ENCODE measurements at places on chromosomes 4 and X. TPM values are rescaled to one million over a fixed set of nuclear protein-coding genes. Genes with fewer than 3 reads are reported as not detected.

DNA sequence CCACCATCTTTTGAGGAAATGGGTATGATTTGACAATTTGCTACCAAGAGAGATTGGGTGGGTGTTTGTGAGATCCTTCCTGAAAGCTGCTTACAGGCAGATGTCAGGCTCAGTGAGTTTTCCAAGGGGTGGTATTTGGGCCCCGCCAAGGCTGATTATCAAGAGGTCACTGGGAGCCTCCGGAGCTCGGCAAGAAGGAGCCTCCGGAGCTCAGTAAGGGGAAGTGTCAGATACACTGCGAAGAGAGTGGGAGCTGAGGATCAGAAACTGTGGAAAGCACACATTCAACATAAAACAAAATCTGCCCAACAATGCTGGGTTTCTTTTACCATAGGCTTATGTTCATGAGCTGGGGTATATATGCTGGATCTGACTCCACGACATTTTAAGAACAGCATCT is 714 bp downstream of the RTL3 start:
- no peak for DNase-seq

GRCh38 chrX:53715346-53715924 is 28.9 kb upstream of the HUWE1 start:
- DNase-seq, result no peak

DNA sequence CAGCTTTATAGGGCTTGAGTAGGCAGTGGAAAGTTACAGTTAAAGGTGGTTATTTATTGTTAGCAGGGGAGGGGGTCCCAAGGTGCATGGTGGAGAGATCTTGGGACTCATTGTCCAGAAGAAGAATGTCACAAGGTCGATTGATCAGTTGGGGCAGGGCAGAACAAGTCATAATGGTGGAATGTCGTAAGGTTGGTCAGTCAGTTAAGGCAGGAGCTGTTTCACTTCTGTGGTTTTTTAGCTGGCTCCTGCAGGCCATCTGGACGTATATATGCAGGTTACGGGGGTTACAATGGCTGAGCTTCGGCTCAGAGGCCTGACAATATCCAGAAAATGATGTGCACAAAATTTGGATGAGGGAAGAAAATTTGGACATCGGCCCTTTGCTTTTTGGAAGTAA is 7.1 kb downstream of the OFD1 start:
- no peak for DNase-seq

DNA sequence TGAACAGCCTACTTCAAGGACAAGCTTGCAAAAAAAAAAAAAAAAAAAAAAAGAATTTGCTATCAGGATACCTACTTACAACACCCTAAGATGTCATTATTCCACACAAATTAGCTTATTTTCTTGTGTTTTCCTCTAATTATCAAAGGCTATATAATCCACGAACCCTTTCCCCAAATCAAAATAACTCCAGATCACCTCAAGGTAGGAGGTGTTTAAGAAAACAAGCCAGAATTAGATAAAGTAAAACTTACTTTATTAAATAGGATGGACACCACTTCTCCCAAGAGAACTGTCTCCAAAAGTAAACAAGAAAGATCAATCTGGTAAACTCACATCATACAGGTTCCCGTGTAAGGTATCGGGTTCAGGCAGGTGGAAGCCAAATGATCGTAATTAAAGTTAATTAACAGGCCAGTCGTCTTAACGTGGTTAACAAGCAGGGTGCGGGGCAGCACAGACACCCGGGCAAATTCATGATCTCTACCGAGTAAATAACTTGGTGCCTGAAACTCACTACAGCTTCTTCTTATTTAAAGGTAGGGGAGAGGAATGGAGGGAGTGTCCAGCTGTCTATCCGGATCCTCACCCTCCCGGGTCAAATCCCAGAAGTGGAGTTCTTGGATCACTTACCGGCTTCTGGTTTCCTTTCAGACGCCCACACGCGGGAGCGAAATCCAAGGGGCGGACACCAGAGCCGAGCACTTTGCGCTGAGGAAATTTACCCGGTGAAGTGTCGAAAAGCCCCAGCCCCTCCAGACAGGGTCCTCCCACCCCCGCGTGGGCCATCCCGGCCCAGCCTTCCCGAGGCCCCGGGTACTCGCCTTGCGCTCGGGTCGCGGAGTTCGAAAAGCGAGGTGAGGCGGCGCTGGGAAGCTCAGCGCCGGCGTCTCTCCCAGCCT is 708 bp downstream of the ARAP2 start:
- peak; percentile 53 for DNase-seq

- no peak for DNase-seq
Measured at GRCh38 chr4:73729534-73730165, 10.7 kb upstream of the CXCL8 start.

DNA sequence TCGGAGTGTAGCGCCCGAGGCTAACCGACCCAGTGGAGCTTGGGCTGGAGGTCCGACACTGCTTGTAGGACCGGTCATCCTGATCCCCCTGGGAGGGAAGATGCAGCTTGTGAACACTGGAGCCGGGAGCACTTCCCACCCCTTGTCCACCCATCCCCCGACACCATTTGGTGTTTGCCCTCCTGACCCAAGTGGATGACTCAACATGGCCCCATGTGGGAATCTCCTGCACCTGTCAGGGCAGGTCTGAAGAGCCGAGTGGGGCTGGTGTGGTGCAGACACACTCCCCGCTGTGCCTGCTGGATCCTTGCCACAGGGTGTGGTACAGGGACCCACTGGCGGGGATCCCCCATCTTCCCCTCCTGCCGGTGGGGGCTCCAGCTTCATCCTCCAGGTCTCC is 90.0 kb upstream of the AFAP1 start:
- no peak for DNase-seq

- DNase-seq, result no peak
Measured at GRCh38 chr4:76197031-76197743, 16.4 kb downstream of the SCARB2 start.

DNA sequence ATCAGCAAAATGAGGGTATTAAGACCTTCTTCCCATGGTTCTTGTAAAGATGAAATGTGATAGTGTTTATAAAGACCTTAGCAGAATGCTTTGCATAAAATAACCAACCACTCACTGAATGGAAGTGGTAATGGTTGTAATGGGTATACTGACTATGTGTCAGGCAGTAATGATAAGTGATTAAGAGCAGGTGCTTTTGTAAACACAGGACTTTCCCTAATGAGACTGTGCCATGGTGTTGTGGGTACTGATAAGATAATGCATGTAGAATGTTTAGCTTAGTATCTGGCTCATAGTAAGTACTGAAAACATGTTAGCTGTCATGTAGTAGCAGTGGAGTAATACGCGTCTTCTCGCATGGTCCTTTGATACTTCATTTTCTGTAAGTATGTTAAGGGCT is 6.9 kb downstream of the LSM6 start:
- no peak for DNase-seq

- no peak for DNase-seq
Measured at GRCh38 chrX:45068569-45068968, 132.1 kb downstream of the DIPK2B start.

DNA sequence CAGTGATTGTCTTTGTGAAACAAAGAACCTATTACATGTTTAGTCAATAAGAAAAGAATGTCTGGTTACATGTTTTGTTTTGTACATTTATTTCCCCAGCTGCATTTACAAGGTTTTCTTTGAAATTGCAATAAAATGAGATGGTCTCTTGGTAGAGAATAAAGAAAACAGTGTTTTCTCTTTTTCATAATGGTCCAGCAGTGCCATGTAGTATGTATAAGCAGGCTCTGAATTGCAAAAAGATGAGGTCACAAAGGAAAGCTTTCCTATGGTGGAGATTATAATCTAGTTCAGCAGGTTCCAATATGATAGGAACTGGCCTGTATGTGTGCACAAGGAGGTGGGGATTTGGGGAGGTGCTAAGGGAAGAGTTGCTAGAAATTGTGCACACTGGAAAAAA is 1417.3 kb downstream of the STIM2 start:
- DNase-seq, result no peak

- DNase-seq, result no peak
Measured at GRCh38 chr4:186204686-186205085, 13.3 kb downstream of the CYP4V2 start.

GRCh38 chrX:15127010-15127409 is 142.9 kb downstream of the ASB9 start:
- DNase-seq, result no peak

DNA sequence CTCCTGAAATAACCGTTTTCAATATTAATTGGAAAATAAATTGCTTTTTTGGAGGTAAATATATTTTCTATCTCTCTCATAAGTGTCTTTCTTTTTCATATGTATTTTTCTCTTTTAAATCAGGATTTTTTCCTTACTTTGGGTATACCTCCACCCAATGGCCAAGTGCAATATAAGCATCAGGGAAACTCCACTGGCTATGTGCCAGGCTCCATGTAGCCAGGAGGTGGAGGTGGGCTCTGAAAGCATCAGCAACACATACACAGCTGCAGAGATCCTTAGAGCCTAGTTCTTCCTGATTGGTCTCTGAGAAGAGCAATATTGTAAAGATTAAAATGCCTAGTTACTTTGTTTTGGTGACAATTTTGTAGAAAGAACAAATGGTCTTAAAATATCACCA is 3.4 kb downstream of the GABRA2 start:
- no peak for DNase-seq

GRCh38 chr4:76881375-76881774 is 16.6 kb downstream of the SOWAHB start:
- DNase-seq, result no peak

GRCh38 chrX:123358457-123358856 is 174.4 kb downstream of the GRIA3 start:
- no peak for DNase-seq

GRCh38 chr4:98864560-98864959 is 64.4 kb downstream of the EIF4E start:
- no peak for DNase-seq

The ZFP42 gene
- total RNA-seq, result not detected

The LRIT3 gene
- total RNA-seq, result not detected

The TET2 gene
- total RNA-seq, result 57.6 TPM

The P2RY4 gene
- total RNA-seq, result 19.4 TPM

The SRPX gene
- total RNA-seq, result 19.9 TPM

The ZMAT1 gene
- 23.1 TPM for total RNA-seq

The GUCY2F gene
- not detected for total RNA-seq

The TMEM192 gene
- 13.2 TPM for total RNA-seq

The F8 gene
- 19.8 TPM for total RNA-seq

The MAGEA1 gene
- not detected for total RNA-seq

The SPINK2 gene
- not detected for total RNA-seq

Measured in Peyer's patch (tissue), 4 donors.